ENCODE measurements at places on chromosomes 2 and 18. TPM values are rescaled to one million over a fixed set of nuclear protein-coding genes. Genes with fewer than 3 reads are reported as not detected.

- no peaks in the 10 kb centered on the region for H3K36me3 ChIP-seq
- H3K4me1 ChIP-seq, result peaks cover 15% of the 10 kb centered on the region
- no peaks in the 10 kb centered on the region for H3K27me3 ChIP-seq
- H3K27ac ChIP-seq, result no peak overlapping the region
- DNase-seq, result no peak
These were observed 20.3 kb downstream of the HPCAL1 start for GRCh38 chr2:10322973-10323372.

SLC5A6 gene
- total RNA-seq, result 88.9 TPM

DNA sequence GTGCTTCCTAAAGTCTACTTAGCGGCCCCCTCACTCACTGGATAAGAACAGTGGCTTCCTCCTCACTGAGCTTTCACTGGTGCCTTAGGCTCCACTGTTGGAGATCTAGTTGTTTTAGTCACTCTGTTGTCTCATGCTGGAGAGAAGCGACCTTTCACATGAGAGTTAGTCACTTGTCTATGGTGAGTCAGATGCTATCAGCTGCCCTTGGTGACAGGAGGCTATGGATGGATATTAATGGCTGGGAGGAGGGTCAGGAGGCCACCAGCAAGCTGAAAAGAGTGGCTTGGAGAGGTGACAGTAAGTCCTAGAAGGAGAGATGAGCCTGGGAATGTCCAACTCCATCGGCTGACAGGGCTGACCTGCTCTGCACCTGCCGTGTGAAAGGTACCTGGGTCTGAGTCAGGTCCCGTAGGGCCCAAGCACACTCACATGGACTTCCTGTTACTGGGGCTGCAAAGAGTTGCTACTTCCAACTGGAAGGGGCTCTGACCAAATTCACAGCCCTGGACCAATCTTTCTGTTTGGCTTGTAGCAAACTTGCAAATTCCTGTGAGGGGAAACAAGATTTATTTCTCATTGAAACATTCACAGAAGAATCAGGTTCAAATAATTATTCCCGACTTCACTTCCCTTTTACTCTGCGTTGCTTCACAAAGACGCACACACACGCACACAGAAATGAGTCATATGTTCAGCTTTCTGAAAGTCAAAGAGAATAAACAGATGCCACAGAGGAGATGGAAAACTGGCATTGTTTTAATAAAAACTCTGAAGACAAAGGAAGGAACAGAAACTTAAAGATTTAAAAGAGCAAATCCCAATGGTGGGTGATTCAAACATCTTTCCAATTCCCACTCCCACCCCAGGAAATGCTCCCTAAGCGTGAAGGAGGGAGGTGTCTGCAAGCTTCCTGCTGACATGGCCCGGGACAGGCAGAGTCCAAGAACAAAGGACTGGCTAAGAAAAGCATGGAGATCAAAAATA, 203.5 kb upstream of the TWIST2 start:
- H3K4me3 ChIP-seq, result no peak overlapping the region
- no peaks in the 10 kb centered on the region for H3K36me3 ChIP-seq
- no peaks in the 10 kb centered on the region for H3K4me1 ChIP-seq
- no peak overlapping the region for H3K27ac ChIP-seq

DNA sequence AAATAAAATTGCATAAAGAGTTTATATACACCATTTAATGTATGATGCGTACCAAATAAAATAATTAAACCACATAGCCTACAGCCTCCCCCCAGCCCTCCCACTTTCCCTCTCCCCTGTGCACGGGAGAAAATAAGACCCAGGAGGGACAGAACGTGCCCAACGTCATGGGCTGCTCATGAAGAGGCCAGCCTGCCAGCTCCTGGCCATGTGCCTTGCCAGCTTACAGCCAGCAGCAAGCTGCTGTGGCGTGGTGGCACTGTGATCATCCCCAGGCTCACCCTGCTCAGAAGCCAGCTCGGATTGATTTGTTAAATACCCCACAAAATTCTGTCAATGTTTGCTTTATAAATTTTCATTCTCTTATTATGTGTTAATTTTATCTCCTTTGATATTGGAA, 7.6 kb downstream of the GPR148 start:
- no peak overlapping the region for H3K27ac ChIP-seq
- no peak overlapping the region for H3K4me3 ChIP-seq
- DNase-seq, result no peak
- no peaks in the 10 kb centered on the region for H3K36me3 ChIP-seq
- no peaks in the 10 kb centered on the region for H3K4me1 ChIP-seq

DNA sequence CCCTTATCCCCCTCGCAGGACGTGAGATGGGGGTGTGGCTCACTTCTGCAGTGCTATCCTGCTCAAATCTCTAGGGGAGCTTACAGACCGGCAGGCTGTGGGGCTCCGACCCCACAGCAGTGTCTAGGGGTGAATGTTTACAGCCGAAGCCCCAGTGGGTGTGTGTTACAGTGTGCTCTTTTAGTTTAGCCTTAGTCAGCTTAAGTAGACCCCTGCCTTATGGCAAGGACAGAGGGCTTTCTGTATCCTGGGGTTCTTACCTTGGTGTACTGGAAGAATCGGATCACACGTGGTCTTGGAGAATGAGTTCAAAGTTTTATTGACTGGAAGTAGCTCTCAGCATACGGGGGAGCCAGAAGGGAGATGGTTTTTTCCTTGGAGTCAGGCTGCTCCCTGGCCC, 348.2 kb upstream of the GYPC start:
- no peaks in the 10 kb centered on the region for H3K4me1 ChIP-seq
- DNase-seq, result no peak
- H3K27ac ChIP-seq, result no peak overlapping the region
- no peaks in the 10 kb centered on the region for H3K36me3 ChIP-seq

SLC35G4 gene
- not detected for total RNA-seq

Data from neural progenitor cell (in vitro differentiated cells).